ENCODE measurements at places on chromosomes 7 and 10.

- no peak for DNase-seq
Measured at GRCh38 chr10:132768346-132769248, 17.4 kb downstream of the NKX6-2 start.

DNA sequence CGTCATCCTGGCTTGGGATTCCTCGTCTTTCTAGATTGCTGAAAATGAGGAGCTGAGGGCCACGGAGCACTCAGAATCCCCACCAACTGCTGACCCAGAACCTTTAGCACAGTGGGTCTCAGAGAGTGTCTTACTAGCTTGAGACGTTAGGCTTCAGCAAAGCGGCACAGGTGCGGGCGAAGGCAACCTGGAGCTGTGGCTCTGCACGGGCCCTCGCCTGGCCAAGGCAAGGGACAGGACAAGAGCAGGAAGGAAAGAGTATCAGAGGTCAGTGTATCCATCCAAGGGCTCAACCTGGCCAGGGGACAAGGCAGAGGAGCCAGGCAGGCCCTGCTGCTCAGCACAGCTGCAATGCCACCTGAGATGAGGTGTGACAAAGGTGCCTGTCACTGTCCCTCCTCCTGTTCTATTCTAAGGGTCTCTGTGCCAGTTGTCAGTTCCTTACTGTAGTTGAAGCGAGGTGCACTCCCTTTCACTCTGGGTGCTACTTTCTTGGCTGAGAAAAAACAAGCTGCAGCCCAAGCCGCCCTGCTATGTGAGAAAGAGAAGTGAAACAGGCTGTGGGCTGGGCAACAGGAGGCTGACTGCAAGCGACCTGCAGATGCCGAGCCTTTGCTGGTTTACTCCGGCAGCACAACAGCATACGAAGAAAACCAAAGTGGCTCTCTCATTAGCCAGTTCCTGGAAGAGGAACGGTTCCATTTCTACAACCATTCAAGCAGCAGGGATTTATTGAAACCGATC lies 33.3 kb upstream of the KDM7A start:
- no peak for DNase-seq

- DNase-seq, result peak; percentile 65
Measured at GRCh38 chr10:69632516-69633199, 2.6 kb downstream of the FAM241B start.

GRCh38 chr10:5291501-5292195 lies 73.1 kb upstream of the UCN3 start:
- peak; percentile 88 for DNase-seq

DNA sequence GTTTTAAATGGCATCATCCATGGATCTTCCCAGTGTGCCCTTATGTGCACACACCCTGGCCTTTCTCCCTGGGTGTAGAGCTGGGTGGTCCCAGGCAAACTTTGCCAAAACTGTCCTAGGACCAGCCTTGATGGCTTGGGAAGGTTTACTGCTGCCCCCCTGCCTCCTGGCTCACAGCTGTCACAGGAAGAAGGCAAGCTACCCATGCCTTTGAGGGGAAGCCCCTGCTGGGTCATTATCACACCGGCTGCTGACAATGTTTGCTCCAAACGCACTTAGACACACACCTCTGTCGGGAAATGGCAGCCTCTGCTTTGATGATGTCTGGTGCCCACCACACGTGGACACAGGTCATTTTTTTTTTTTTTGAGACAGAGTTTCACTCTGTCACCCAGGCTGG lies 25.2 kb upstream of the FIGNL1 start:
- no peak for DNase-seq

DNA sequence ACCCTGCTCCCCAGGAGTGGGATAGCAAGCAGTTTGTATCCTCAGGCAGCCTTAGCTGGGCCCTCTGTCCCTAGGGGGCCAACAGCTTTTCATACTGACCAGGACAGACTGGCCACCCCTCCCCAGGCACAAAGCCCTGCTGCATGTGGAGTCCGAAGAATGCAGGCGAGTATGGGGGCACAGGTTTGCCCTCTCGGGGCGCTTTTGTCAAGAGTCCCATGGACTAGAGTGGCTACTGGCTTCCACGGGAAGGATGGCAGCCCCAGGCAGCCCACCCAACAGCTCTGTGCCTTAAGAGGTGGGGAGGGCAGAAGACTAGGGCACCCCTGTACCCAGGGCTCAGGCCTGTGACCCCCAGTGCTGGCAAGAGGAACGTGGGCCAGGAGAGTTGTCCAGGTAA lies 10.7 kb downstream of the CXCL12 start:
- no peak for DNase-seq

DNA sequence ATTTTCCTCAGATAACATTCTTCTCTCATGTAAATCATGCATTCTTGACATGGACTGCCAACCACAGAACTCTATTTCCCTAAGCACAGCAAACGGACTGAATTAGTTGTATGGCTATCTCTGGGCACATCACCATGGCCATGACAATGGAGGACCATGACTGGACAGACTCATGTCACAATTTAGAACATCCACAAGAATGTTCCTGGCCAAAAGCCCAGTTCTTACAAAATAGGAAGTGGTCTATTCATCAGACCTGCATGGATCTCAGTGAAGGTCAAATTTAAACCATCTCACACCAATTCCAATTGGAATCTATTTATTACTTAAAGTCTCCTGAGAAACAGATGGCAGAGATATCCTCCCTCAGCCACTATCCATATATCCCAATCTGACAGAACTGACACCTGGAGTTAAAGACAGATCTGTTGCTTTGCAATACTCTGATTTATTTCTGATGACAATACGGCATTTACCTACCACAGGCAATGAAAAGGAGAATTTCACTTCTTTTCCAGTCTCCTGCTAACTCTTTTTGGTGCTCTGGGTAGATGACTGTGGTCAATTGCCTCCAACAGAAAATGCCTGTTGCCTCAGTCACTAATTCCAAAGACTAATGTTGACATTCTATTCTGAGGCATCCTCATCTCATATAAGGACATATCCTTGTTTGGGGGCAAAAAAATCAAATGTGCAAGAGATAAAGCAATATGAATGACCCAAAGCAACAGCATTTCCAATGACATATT lies 254.8 kb downstream of the HTR7 start:
- DNase-seq, result no peak

GRCh38 chr7:155807065-155807671 lies 5.1 kb downstream of the SHH start:
- peak; percentile 93 for DNase-seq

GRCh38 chr10:66350622-66351399 lies 575.0 kb upstream of the LRRTM3 start:
- no peak for DNase-seq

DNA sequence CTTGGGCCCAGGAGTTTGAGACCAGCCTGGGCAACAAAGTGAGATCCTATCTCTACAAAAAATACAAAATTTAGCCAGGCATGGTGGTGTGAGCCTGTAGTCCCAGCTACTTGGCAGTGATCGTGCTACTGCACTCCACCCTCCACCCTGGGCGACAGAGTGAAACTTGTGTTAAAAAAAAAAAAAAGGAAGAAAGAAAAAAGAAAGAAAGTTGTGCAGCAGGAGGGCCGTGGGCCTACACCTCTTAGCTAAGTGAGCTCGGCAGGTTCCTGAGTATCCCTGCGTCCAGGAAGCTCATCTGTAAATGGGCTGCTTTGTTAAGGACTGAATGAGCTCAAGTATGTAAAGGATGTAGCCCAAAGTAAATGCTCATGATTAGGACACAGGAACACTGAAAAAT lies 155.0 kb downstream of the RNF216 start:
- DNase-seq, result no peak

DNA sequence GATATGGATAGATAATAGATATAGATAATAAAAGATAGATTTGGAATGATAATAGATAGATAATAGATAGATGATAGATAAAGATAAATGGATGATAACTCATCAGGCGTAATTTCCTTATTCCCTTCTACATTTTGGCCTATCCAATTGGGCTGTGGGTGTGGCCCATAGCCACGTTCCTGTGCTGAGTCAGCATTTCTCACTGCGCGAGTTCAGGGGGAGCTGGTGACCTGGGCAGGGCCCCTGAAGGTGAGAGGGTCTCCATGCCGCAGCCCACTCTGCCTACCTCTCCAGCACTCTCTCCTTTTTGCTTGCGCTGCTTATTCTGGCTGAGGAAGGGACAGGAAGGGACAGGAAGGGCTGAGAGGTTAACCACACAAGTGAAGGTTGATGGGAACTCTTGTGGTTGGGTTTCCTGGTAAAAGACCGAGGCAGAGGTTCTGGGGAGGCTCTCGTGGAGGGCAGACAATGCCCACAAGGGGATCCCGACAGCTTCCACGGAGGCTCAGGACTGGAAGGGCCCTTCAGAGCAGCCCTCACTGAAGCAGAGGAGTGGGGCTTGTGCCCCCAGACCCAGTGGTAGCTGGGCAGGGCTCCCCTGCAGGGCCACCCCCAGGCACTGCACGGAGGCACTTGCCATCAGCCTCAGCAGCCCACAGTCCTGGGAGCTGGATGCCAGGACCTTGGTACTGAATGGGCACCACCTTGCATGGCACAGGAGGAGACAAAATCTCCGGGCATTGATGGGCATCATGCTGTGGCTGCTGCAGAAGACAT lies 247.3 kb upstream of the PITRM1 start:
- peak; percentile 38 for DNase-seq

- no peak for DNase-seq
Measured at GRCh38 chr7:106952658-106953231, 87.7 kb downstream of the PIK3CG start.

DNA sequence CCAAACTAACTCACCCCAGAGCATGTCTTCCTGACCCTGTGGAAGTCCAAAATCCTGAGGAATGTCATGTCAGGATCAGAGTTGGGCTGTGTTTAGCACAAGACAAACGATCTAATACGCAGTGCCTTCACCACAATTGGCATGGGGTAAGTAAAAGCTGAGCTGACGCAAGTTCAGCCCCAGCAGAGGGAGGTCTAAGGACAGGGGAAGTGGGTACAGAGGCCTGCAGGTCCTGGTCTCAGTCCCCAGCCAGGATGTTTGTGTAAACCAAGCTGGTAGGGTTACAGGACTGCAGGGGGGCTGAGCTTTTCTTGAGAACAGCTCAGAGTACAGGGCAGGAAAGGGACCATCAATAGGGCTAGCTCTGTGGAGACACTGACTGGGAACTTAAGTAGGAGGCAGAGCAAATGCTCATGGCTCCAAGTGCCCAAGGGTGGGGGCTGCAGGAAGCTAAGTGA lies 5.3 kb upstream of the KCNIP2 start:
- DNase-seq, result peak; percentile 25

DNA sequence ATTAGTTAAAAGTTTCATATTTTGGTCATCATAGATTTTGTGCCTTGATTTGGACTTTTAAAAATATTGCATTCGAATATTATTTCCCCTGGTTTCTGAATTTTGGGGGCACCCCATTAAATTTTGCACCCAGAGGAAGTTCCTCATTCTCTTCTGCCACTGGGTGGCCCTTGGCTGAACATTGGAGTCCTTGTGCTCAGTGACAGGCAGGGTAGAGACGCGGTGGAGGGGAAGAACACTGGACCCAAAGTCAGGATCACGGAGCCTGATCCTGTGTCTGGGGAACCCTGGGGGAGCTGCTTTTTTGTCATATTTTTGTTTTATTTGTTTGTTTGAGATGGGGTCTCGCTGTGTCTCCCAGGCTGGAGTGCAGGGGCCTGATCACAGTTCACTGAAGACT lies 74.7 kb downstream of the MKI67 start:
- peak; percentile 29 for DNase-seq

DNA sequence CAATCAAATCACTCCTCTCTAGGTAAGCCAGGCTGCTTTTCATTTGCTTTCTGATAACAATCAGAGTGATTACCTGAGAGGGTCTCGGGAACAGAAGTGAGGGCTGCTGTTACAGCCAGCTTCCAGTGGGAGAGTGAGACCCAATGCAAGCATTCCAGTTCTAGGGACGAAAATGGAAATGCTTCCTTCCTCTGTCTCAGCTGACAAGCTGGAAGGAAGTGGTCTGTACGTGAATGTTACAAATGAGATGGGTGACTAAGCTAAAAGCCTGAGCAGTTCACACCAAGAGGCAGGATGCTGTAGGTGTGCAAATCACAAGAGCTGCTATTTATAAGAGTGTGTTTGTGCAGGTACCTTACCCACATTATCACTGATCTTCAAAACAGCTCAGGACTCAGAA lies 772.4 kb downstream of the GRID1 start:
- DNase-seq, result no peak

- no peak for DNase-seq
Measured at GRCh38 chr7:15489383-15489782, 72.4 kb downstream of the AGMO start.

- no peak for DNase-seq
Measured at GRCh38 chr7:30240106-30240800, 44.1 kb upstream of the ZNRF2 start.

- peak; percentile 87 for DNase-seq
Measured at GRCh38 chr7:139645572-139646523, 122.4 kb downstream of the CLEC2L start.

- peak; percentile 66 for DNase-seq
Measured at GRCh38 chr10:103499881-103500280, 6.4 kb downstream of the NEURL1 start.

DNA sequence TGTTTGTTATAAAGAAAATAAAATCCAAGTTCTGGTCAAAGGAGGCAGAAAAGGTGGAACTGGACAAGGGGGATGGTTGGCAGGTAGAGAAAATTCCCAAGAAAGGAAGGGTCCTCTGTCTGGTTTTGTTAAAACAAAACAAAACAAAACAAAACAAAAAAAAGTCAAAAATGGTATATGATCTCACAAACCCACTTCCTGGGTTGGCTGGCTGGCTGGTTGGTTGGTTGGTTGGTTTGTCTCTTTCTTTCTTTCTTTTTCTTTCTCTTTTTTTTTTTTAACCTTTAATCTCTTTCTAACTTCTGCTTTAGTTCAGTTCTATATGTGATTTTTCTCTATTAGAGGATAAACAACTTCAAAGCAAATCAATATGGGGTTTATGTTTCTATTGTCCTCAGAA lies 41.1 kb upstream of the CPN1 start:
- no peak for DNase-seq

DNA sequence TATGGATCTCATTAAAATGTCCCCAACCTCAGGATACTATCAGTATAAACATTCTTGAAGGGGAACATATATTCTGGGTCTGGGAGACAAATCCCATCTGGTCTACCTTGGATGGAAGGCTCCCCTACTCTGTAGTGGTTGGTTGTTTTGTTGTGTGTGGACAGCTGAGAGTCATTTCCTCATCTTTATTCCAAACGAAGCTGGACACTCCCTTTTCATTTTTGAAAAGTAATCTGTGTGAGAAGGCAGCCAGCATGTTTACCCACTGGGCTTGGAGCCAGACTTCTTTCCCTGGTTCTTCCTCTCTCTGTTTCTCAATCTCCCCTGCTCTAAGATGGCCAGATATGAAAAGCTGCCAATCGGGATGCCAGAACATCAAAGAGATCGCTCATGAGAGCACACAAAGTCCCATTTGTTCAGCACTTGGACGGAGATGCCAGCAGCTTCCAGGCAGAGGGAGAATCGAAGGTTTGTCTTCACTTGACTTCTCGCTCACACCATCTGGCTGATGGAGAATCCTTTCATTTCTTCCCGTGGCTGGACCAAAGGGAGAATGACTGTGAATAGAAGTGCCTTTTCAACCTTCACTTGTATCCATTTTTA lies 108.1 kb upstream of the AGR3 start:
- peak; percentile 49 for DNase-seq

DNA sequence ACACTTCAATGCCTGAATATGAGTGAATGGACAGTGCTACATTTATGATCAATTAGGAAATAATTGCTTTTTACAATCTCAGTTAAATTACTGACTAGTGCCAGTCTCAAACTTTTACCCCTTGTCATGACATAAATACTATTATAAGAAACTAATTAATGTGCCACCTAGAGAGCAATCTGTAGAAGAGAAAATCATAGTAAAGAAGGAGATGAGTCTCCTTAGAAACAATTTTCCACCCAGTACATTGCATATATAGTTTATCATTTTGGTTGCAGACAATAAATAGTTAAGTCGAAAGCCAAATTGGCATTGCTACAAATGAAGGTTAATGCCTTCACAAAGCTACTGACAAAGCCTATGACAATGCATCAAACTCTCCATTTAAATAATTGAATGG lies 68.6 kb downstream of the SLC13A1 start:
- no peak for DNase-seq

All from osteoblast (primary cell).